ENCODE measurements at places on chromosomes 7 and 10.

GRCh38 chr10:83432261-83433045 is 706.9 kb upstream of the GHITM start:
- DNase-seq, result no peak

DNA sequence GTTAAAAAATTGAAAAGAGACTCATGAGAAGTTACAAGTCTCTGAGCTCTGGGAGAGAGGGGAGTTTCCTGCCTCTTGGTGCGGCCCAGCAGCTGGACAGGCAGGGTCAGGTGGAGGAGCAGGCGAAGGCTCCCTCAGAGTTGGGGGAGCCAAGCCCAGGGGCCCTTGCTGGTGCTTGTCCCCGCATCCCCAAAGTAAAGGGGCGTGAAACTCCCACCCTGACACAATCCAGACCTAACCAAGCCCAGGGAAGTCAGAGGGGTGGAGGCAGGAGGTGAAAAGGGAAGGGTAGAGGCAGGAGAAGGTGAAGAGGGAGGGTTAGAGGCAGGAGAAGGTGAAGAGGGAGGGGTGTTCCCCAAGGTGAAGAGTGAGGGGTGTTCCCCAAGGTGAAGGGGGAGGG is 322.8 kb downstream of the GLRX3 start:
- no peak for DNase-seq

DNA sequence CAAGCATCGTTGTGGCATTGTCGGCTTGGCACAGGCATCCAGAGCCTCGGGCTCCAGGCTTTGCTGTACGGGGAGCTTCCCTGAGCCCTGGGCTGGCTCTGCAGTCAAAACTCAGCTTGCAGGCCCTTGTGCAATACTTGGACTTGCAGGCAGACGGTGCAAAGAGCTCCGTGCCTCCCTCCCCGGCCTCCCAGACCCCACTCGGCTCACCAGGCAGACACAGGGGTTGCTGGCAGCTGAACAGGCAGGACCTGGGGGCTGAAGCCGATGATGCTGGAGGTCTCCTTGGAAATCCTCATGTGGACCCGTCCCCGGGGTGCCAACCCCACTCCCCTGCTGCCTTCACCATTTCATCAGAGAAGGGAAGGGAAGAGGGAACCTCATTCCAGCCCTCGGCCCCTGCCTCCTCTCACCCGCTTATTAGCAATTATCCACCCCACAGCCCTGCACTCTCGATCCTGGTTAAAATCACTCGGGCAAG is 59.6 kb upstream of the GNA12 start:
- DNase-seq, result no peak

- no peak for DNase-seq
Measured at GRCh38 chr7:3867863-3868262, 566.8 kb downstream of the SDK1 start.

DNA sequence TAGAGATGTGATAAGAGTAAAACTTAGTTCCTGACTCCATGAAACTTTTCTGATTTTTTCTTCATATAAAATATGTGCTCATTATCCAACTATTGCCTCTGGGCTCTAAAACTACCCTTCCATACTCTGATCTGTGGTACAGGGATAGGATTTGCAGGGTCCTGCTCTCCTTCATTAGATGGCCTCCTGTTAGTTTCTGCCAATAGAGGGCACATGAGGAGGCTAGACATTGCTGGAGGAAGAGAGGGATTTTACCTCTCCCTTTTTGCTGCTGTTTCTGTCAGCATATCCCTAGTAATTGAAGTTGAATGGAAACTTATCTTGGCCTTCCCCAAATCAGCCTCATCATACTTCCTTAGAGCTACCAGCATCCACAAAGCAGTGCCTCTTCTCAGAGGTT is 269.4 kb downstream of the NXPH1 start:
- no peak for DNase-seq

DNA sequence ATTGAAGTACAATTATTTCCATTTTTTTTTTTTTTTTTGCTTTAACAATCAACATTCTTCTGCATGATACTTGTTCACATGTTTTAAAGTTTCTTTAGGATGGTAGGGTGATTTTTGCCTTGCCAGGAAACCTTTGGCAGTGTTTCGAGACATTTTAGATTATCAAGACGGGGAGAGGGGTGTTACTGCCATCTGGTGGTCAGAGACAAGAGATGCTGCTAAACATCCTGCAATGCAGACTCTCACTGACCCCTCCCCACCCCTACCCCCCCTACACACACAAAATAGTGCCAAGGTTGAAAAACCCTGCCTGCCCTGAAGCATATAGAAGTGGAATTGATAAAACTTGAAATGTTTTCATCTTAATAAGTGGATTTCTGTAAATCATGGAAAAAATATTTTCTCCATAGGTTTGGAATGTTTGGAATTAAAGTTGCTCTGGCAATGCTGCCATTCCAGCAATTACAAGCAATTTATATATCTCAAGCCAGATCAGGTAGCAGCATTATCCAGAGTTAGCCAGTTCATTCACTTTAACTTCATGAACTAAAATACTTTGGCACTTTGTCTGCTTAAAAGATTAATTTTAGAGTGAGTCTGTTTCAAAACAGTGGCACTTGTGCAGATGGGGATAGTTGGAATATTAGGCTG is 62.1 kb downstream of the SDHAF3 start:
- peak; percentile 59 for DNase-seq

- DNase-seq, result peak; percentile 82
Measured at GRCh38 chr7:8190119-8190895, 71.7 kb downstream of the ICA1 start.

DNA sequence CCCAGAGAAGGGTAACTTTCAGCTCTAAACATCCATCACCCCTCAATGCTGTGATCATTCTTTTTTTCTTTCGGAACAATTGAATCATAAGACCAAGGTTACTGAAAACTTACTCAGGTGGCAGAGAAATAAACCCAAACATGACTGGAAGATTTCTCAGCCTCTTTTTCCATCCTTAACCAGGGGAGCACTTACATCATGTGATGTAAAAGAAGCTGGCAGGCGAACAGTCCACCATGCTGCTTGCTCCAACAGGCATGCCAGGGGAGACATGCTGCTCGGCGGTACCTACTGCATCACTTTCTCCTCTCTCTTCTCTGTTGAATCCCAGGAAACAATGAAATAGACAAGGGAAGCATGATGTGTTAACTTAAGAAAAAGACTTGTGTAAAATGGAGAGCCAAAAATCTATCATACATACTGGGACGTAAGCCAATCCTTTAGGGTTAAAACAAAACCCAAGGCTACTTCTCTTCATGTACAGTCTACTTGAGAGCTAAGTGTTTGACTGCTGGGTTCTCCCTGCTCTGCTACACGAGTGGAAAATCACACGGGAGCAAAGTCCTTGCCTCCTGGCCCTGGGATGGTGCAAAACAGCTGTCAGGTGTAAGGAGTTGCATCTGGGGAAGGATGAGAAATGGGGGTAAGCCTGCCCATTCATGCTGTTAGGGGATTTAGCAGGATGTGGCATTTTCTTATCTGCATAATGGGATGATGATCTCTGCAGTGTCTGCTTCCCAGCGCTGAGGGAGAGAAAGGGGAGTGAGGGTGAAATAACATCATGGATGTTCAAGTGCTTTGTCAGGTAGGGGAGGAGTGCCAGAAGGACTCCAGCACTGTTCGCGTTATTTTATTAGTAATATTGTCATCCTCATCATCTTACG is 64.3 kb upstream of the ZNF438 start:
- DNase-seq, result no peak

DNA sequence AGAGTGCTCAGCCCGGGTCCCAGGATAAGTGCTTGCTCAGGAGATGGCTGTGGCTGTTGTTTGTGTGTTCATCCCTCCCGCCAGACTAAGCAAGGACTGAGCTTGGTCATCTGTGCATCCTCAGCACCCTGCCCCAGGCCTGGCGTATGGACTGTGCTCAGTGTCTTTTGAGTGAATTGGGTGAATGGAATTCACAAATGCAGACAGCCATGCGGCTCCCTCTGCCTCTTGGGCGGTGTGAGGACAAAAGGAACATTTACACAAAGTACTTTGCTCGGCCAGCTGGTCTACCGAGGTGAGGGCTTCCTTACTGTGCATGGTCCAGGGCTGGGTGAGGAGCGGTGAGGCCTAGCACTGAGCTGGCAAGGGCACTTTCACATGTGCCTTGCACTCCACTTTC is 120.2 kb downstream of the CDH23 start:
- DNase-seq, result no peak

GRCh38 chr7:146116521-146117222 is at the start of gene CNTNAP2:
Gene CNTNAP2, plus strand, starts transcription at chr7:146116801. Its CDS starts 76 bp downstream, at chr7:146116877.
- DNase-seq, result no peak

DNA sequence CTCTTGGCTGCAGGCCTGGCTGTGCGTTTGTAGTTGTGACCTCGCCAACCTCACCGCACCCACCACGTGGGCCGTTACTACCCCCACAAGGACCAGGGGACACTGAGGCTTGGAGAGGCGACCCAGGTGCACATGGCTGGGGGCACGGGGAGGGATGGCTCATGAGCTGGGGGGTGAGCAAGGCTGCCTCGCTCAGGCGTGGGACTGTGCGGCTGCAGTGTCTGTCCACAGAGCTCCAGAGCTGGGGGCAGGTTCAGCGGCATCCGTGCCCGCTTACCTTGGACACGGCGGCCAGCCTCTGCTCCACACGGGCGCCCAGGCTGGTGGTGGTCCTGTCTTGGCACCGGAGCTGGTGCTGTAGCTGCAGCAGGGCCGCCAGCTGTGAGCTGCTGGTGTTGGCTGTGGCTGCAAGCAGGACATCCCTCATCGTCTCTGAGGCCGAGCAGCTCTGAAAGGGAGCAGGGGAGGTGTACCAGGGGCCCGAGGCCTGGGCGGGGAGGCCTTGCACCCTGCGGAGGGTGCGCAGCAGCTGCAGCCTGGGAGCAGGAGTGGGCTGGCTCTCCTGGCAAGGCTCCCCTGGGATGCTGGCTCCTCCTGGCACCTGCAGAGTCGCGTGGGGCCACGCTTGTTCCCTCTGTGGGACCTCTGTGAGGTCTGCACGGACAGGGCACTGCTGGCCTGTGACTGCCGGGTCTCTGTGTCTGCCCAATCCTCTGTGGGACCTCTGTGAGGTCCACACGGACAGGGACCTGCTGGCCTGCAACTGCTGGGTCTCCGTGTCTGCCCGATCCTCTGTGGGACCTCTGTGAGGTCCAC is 60.0 kb upstream of the NKX6-2 start:
- DNase-seq, result no peak

GRCh38 chr10:120181154-120181553 is 275.9 kb upstream of the PLPP4 start:
- DNase-seq, result no peak
